ENCODE measurements at places on chromosomes 2 and 18. TPM values are rescaled to one million over a fixed set of nuclear protein-coding genes. Genes with fewer than 3 reads are reported as not detected.

DNA sequence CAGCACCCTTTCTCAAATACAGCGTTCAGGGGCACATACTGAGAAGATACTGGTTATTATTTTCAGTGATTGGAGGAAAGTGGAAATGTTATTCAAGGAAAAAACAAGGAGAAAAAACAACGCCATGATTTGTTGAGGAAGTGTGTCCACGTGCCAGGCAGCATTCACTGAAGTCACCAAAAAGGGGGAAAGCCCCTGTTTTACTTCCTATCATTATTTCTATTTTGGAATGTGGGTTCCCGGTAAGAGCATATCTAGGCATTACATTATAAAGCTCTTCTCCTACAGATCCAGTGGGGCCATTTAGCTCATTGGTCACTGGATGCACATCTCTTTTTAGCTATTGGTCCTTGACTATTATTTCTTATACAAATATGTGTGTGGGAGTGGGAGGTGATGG is 518.7 kb downstream of the TXNL1 start:
- DNase-seq = no peak

GRCh38 chr18:27225947-27226481 is 40.9 kb upstream of the CHST9 start:
- no peak for DNase-seq

- DNase-seq = no peak
Observed at GRCh38 chr2:120879431-120880295, 144.0 kb downstream of the GLI2 start.

GRCh38 chr2:201572846-201573508 is 70.3 kb downstream of the TMEM237 start:
- no peak for DNase-seq

GRCh38 chr2:200483729-200484198 is 26.1 kb downstream of the KCTD18 start:
- peak; percentile 47 for DNase-seq

GRCh38 chr2:188119112-188119838 is 172.4 kb upstream of the GULP1 start:
- DNase-seq = no peak

GRCh38 chr2:196500686-196501431 is 138.7 kb upstream of the CCDC150 start:
- DNase-seq = no peak

GRCh38 chr2:148531235-148531634 is 113.3 kb upstream of the EPC2 start:
- DNase-seq = no peak

CSRNP3 gene
- 0.75 TPM for total RNA-seq

ATG16L1 gene
- 33.0 TPM for total RNA-seq

DNA sequence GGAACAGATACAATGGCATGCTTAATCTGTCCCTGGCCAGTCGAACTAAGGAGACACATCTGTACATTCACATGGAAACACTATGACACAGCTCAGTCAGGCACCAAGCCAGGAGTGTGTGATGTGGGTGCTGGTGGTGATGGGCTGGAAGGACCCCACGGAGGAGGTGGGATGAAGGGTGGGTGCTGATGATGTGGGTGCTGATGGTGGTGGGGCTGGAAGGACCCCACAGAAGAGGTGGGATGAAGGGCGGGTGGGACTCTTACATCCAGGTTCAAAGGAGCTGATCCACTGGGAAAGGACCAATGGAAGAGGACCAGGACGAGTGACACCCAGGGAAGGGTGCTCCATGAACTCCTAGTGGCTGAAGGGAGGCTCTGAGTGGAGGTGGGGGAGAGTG is 34.8 kb upstream of the ACAA2 start:
- no peak for DNase-seq

GRCh38 chr18:59050661-59051057 is 89.0 kb upstream of the SEC11C start:
- no peak for DNase-seq

GRCh38 chr2:235493775-235494715 is at the start of gene AGAP1:
AGAP1 (plus strand) TSS chr2:235494043.
- peak; percentile 66 for DNase-seq

DNA sequence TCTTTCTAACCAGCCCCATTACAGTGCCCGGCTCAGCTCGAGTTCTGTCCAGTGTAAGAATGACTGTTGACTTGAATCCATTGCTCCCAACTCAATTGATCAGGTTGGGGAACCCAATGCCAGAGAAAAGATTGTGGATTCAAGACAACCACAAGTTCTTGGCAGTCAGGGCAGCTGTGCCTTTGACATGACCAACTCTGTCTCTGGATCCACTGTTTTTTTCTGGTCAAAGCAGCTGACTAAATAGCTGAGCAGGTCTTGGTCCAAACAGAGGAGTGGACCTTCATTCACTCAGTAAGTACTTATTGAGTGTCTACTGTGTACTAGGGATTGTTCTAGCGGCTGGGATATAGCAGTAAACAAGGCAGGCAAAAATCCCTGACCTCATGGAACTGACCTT is 6.3 kb upstream of the ATOH8 start:
- DNase-seq = no peak

PROM2 gene
- total RNA-seq = 0.43 TPM

VIT gene
- total RNA-seq = 0.98 TPM

- no peak for DNase-seq
Observed at GRCh38 chr18:26190506-26190905, 35.7 kb upstream of the TAF4B start.

- DNase-seq = no peak
Observed at GRCh38 chr18:22193466-22193865, 24.1 kb downstream of the GATA6 start.

- no peak for DNase-seq
Observed at GRCh38 chr2:236915726-236916125, 170.0 kb upstream of the COPS8 start.

MARCHF7 gene
- 62.0 TPM for total RNA-seq

GRCh38 chr2:67251741-67252140 is 145.4 kb upstream of the ETAA1 start:
- no peak for DNase-seq

Data from Caki2 (cell line).